Breast epithelium (tissue), 4 donors: ENCODE measurements at places on chromosomes 12 and 14.
A peak's percentile ranks its signal among the peaks of the same experiment; 100 is the strongest.

GRCh38 chr14:52354242-52354641 is 40.1 kb downstream of the PTGER2 start:
- H3K27ac ChIP-seq: no peak overlapping the region
- no peaks in the 10 kb centered on the region for H3K36me3 ChIP-seq
- no peak for DNase-seq
- no peak overlapping the region for H3K4me3 ChIP-seq
- no peaks in the 10 kb centered on the region for H3K4me1 ChIP-seq

DNA sequence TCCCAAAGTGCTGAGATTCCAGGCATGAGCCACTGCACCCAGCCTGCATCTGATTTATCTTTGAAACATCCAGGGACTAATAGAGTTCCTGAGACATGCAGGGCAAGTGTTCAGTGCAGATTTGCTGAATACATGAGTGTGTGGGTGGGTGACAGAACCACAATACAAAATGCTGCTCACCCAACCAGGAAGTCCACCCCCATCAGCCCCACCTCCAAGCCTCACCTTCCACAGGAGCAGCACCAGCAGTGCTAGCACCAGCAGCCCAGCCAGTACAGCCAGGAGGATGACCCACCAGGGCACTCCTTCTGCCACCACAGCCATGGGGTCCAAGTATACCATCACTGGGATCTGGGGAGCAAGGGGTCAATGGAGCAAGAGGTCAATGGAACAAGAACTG is 20.0 kb downstream of the ITGA7 start:
- no peak overlapping the region for H3K4me3 ChIP-seq
- no peaks in the 10 kb centered on the region for H3K27me3 ChIP-seq
- H3K36me3 ChIP-seq: no peaks in the 10 kb centered on the region
- no peak overlapping the region for H3K27ac ChIP-seq

GRCh38 chr14:53953002-53953827 is 3.4 kb downstream of the BMP4 start:
- no peaks in the 10 kb centered on the region for H3K4me1 ChIP-seq
- peak; percentile 76 for DNase-seq
- H3K27me3 ChIP-seq: no peaks in the 10 kb centered on the region

DNA sequence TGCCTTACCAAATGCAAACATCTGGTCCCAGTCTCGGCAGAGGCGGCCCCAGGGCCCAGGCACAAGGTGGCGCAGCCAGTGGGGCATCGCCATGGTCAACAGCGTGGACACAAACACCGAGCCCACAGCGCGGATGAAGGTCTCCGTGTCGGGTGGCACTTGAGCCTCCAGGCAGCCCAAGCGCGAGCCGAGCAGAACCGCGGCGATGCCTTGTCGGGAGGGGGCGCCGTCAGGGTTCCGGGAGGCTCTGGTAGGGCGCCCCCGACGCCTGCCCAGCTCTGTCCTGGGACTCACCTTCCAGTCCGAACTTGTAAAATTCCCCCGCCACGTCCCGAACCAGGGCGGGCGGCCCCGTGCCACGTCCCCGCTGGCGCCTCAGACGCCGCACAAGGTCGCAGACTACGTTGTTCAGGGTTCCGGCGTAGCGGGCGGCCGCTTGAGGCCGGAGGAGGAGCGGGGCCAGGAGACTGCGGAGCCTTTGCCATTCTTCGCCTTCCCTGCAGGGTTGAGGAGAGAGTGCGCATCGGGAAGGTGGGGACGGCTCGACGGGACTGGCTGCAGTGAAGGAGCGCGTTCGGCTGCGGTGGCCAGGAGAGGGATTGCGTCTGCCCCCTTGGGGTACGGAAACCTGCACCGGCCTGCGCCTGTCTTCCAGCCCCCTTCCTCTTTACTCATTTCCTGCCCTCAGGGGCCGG is 1.7 kb downstream of the CYP27B1 start:
- peaks cover 8% of the 10 kb centered on the region for H3K4me1 ChIP-seq
- H3K36me3 ChIP-seq: no peaks in the 10 kb centered on the region
- no peaks in the 10 kb centered on the region for H3K27me3 ChIP-seq
- peak overlapping the region; percentile 5 for H3K4me3 ChIP-seq

DNA sequence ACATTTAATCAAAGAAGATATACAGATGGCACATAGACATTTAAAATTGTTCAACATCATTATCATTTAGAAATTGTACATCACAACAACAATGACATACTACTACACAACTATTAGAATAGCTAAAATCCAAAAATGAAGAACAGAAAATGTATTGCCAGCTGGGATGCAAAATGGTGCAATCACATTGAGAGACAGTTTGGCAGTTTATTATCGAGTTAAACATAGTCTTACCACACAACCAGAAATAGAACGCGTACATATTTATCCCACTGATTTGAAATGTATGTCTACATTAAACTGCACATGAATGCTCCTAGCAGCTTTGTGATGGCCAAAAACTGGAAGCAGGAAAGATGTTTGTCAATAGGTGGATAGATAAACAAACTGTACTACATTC is 791.5 kb upstream of the MGAT4C start:
- no peak overlapping the region for H3K4me3 ChIP-seq
- no peak for DNase-seq
- no peaks in the 10 kb centered on the region for H3K27me3 ChIP-seq
- H3K36me3 ChIP-seq: no peaks in the 10 kb centered on the region

GRCh38 chr14:95394297-95395097 is 74.8 kb upstream of the CLMN start:
- H3K27ac ChIP-seq: no peak overlapping the region
- no peak for DNase-seq
- H3K27me3 ChIP-seq: no peaks in the 10 kb centered on the region

DNA sequence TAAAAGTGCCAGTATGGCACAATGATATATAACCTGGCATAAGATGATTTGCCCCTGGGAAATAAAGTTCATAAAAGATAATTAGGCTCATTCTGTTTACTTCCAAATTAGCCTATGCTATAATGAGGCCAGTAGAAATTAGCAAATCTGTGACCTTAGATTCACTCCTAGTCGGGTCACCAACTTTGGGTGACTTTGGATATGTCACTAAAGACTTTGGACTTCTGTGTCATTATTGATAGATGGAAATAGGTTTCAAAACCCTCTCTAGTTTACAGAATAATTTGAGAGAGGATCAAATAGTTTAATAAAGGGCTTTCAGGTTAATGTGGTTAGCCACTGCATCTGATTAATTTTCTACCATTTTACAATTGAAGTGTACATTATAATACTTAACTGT is 1869.3 kb upstream of the FLRT2 start:
- H3K27ac ChIP-seq: no peak overlapping the region
- H3K4me3 ChIP-seq: no peak overlapping the region
- no peak for DNase-seq
- no peaks in the 10 kb centered on the region for H3K4me1 ChIP-seq
- H3K36me3 ChIP-seq: no peaks in the 10 kb centered on the region
- H3K27me3 ChIP-seq: no peaks in the 10 kb centered on the region

- no peaks in the 10 kb centered on the region for H3K36me3 ChIP-seq
- H3K4me3 ChIP-seq: no peak overlapping the region
- peak overlapping the region; percentile 66 for H3K27ac ChIP-seq
- H3K4me1 ChIP-seq: no peaks in the 10 kb centered on the region
Measured at GRCh38 chr14:70897464-70897863, 9.8 kb upstream of the PCNX1 start.

GRCh38 chr12:13211859-13212664 is 15.5 kb downstream of the EMP1 start:
- H3K36me3 ChIP-seq: no peaks in the 10 kb centered on the region
- no peak overlapping the region for H3K4me3 ChIP-seq
- H3K4me1 ChIP-seq: peaks cover 24% of the 10 kb centered on the region
- peak overlapping the region; percentile 40 for H3K27ac ChIP-seq

DNA sequence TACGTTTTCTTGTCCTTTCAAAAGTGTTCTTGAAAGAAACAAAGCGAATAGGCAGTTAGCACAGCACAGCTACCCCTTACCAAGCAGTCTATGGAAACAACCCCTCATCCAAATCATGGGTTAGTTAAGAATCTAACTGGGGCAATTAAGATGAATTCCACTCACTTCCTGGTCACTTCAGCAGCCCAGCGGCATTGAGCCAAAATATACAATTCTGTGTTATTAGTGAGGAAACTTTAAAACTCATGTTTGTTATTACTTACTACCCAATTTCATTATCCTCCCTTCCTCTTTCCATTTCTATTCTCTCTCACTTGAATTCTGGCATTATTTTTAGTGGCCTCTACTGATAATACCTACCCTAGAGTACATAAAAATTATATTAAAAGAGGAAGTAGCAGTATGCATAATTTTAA is 121.4 kb downstream of the PPHLN1 start:
- no peaks in the 10 kb centered on the region for H3K27me3 ChIP-seq
- H3K4me3 ChIP-seq: no peak overlapping the region
- H3K27ac ChIP-seq: no peak overlapping the region
- no peaks in the 10 kb centered on the region for H3K4me1 ChIP-seq

DNA sequence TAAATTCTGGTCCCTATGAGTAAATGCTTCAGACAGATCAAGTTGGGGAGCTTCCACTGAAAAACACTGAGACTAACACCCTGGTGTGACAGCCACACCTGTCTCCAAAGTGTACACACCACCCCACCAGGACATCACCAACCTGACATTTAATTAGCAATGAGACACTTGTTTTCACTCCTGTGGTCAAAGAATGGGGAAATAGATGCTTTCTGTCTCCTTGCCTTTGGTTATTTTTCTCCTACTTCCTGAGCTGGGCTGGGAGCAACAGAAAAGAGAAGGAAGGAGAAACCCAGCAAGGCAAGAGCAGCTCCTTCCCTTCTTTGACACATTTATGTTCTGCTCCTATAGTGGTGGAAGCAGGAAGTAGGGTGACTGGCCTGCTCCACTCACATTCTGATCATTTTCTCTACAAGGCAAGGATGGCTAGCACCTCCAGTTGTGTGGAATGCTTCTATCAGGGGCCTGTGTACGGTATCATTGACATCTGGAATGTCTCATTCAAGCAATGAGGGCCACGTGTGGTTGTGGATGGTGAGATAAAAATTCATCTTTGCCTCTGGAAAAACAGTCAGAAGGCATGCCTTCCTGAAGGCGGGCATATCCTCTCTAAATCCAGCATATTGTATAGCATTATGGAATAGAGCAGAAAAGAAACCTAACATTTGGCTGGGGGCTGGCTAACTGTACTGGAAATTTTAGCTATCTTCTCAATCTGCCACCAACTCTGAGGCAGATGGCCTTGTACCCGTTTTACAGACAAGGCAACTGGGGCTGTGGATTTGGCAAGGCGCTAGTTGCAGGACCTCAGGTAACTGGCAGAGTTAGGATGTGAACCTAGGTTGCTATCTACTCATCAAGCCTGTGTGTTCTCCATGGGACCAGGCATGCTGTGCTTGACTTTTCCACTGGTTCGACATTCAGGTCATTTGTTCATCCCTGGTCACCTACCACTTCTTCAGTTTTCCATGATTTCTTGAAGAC is 24.8 kb upstream of the LGALS3 start:
- H3K36me3 ChIP-seq: no peaks in the 10 kb centered on the region
- no peaks in the 10 kb centered on the region for H3K27me3 ChIP-seq
- H3K4me1 ChIP-seq: peaks cover 19% of the 10 kb centered on the region
- H3K27ac ChIP-seq: peak overlapping the region; percentile 99
- peak overlapping the region; percentile 47 for H3K4me3 ChIP-seq

GRCh38 chr14:99316281-99317163 is 44.5 kb upstream of the BCL11B start:
- no peak overlapping the region for H3K27ac ChIP-seq
- no peaks in the 10 kb centered on the region for H3K4me1 ChIP-seq
- H3K36me3 ChIP-seq: no peaks in the 10 kb centered on the region
- DNase-seq: no peak
- no peak overlapping the region for H3K4me3 ChIP-seq
- H3K27me3 ChIP-seq: peaks cover 8% of the 10 kb centered on the region

DNA sequence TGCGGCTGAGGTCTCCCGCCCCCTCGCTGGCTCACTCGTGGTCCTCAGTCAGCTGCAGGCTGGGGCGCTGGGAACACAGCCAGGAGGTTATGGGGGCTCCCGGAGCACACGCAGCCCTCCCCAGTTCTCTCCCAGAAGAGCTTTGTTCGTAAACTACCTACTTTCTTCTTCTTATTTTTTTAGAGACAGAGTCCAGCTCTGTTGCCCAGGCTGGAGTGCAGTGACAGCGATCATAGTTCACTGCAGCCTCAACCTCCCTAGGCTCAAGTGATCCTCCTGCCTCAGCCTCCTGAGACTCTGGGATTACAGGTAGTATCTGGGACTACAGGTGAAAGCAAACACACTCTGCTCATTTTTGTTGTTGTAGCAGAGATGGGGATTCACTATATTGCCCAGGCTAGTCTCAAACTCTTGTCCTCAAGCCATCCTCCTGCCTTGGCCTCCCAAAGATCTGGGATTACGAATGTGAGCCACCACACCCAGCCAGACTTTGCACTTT is 15.5 kb upstream of the PLA2G1B start:
- no peaks in the 10 kb centered on the region for H3K4me1 ChIP-seq
- no peaks in the 10 kb centered on the region for H3K36me3 ChIP-seq
- H3K27ac ChIP-seq: no peak overlapping the region
- no peak overlapping the region for H3K4me3 ChIP-seq
- H3K27me3 ChIP-seq: no peaks in the 10 kb centered on the region

DNA sequence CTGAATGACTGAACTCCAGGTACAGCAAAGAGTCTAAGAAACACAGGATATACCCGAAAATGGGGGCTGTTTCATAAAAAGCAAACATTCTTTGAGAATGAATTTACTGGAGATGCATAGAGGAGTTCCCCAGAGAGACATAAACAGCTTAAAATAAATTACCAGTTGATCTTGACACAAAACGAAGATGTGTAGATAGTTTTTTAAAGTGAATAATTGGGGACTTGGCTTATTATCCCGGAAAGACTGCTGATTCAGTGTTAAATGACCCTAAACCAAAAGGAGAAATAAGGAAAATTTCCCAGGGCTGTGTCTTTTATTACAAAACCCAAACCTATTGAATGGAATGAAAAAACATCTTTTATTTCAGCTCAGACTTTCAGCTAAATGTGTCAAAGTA is 1052.8 kb upstream of the TMEM132C start:
- H3K27ac ChIP-seq: no peak overlapping the region
- no peaks in the 10 kb centered on the region for H3K27me3 ChIP-seq
- no peaks in the 10 kb centered on the region for H3K4me1 ChIP-seq
- H3K4me3 ChIP-seq: no peak overlapping the region
- no peaks in the 10 kb centered on the region for H3K36me3 ChIP-seq
- no peak for DNase-seq

DNA sequence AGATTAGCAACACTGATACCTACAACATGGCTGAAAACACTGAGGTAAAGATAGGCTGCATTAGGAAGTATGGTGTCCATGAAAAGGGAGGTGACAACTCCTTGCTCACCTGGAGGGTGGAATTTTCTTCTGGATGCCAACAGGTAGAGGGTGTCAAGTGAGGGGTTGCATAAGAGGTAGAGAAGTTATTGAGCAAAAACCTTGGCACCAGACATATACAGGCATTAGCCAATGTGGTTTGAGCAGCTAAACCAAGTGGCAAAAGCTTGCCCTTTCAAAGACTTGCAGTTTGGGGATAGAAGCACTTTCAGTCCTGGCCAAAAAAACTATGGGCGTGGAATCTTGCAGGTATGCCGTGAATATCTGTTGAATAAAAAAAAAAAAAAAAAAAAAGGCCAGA is 3.8 kb downstream of the RITA1 start:
- no peaks in the 10 kb centered on the region for H3K27me3 ChIP-seq
- no peak for DNase-seq
- no peaks in the 10 kb centered on the region for H3K36me3 ChIP-seq
- H3K27ac ChIP-seq: peak overlapping the region; percentile 30
- H3K4me1 ChIP-seq: no peaks in the 10 kb centered on the region

- H3K4me3 ChIP-seq: no peak overlapping the region
- peak overlapping the region; percentile 63 for H3K27ac ChIP-seq
- H3K27me3 ChIP-seq: no peaks in the 10 kb centered on the region
- DNase-seq: no peak
- peaks cover 1% of the 10 kb centered on the region for H3K4me1 ChIP-seq
- H3K36me3 ChIP-seq: no peaks in the 10 kb centered on the region
Measured at GRCh38 chr14:23562822-23563472, 4.6 kb downstream of the AP1G2 start.
